ENCODE measurements at places on chromosomes 2 and 18.
A peak's percentile ranks its signal among the peaks of the same experiment; 100 is the strongest.

DNA sequence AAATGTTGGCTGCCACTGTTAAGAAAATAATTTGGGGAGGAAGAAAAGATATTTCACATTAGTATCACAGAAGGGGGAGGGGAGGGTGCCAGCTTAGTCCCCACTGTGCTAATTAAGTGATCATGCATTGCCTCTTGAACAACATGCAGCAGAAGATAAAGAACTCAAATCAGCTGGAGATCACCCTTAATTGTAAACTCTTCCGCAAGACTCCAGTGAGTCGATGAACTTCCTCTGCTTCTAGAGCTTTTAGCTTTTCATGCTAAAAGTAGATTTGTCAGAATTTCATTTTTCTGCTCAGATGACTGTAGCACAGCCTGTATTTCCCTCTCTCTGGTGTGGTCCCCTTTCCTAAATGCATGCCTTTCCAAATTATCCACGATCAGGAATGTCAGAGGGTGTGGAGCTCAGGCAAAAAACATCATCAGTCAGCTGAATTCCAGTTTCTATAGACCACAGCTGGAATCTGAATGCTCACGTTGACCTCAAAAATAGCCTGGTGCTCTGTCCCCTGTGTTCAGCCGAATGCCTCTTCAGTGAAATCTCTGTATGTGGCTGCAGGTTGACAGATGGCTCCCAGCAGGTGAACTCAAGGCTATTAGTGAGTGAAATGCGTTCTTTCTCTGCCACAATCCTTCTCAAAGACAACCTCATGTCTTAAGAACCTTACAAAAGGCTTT, 156.8 kb upstream of the UNC80 start:
- no peak for DNase-seq

DNA sequence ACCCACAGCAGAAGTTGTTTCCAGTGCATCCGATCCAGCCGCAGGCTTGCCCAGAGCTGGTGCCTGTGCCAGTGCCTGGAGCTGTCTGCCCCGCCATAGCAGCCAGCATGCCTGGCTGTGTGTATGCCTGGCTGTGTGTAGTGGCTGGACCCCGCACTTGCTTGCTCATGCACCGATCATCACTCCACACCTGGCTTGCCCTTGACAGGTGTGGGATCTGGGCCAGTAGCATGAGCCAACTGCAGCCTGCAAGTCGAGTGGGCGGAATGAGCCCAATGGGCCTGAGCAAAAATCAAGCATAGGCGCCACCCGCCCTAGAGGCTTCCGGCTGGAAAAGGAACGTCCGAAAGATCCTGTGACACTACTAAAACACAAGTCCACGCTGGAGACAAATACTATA, 74.5 kb downstream of the EPB41L3 start:
- no peak for DNase-seq

DNA sequence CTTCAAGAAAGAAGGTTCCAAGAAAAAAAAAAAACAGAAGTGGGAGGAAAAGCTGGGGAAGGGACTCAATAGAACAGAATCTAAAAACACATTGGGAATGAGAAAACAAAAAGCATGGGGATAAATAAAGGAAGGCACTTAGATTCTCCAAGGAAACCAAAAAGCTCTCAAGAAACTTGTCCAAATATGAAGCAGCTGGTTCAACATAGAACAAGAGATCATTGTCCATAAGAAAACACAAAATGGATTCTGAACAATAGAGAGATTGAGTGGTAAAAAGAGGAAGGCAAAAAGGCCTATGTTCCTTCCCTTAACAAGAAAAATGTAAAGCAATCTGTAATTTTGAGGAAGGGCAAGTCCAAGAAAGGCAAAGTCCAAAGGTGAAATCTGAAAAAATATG, 32.9 kb upstream of the ALK start:
- no peak for DNase-seq

GRCh38 chr2:11132036-11132671, 23.1 kb upstream of the SLC66A3 start:
- DNase-seq, result no peak

DNA sequence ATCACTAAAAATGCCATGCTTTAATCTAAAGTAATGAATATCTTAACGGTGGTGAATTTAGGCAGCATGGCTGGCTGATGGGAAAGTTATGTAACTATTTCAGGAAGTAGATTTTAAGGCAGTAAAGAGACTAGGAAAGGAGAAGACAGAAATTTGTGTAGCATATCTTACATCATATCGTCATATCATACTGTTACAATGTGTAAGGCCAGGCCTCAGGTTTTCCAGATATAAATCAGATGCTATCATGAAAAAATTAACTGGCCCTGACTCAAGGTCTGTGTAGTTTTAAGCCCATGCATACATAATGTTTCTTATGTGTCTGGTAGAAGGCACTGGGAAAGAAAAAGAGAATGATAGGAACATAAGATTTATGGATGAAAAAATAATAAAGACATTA, 8.9 kb upstream of the FAP start:
- DNase-seq, result no peak

GRCh38 chr2:219433666-219434467, 776 bp upstream of the SPEG start:
- DNase-seq, result peak; percentile 32

DNA sequence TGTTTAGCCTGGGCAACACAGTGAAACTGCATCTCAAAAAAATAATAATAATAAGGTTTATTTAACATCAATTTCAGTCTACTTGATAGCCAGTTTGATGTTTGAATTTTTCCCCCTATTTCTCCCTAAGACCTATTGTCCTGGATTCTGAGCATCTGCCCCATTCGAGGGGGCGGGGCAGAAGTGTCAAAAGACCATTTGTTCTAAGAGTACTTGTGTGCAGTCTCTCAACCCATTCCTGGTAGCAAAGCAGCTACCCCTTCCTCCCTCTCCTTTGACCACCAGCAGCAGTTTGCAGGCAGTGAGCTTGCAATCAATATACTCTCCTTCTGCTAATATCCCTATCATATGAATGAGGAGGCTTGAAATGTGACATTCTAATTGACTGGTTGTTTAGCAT, 71.9 kb downstream of the VWC2L start:
- no peak for DNase-seq

- no peak for DNase-seq
These were observed 1313.2 kb upstream of the NRXN1 start for GRCh38 chr2:52345082-52345481.

GRCh38 chr18:28073658-28074057, 103.3 kb downstream of the CDH2 start:
- DNase-seq, result no peak

- DNase-seq, result no peak
These were observed 20.8 kb downstream of the RALBP1 start for GRCh38 chr18:9495916-9496705.

DNA sequence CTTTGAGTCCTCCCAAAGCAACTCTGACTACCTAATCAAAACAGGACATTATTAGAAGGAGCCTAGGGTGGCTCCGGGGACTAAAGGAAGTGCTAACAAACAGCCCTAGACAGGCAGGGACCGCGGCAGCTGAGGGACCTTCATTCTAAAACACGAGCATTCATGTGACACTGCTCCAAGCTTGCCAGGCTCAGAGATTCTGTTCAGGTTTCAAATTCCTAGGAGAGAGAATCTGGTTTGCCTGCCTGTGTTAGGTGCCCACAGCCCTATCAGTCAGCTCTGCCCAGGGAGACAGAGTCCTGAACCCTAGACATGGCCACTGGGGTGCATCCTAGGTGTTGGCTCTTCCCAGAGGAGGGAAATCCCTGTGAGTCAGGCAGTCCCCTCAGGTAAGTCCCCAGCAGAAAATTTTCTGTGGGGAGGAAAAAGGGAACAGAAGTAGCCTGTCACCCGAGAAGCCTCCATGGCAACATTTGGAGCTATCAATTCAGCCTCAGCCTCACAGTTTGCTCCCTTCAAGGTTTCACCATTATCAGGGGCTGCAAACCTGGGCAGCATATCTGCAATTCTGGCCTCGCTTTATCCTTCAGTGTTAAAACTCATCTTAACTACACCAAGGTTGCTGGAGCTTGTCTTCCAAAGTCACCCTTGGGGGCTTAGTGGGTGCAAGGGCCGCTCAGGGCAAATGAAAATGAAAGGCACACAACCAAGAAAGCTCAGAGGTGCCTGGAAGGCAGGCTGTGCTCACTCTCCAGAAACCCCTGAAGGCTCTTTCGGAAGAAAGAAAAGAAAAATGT, 28.6 kb downstream of the PCBP1 start:
- DNase-seq, result no peak

- no peak for DNase-seq
These were observed 128.5 kb upstream of the SH3BP4 start for GRCh38 chr2:234823196-234823876.

GRCh38 chr18:78127041-78127440, 852.6 kb upstream of the SALL3 start:
- no peak for DNase-seq

DNA sequence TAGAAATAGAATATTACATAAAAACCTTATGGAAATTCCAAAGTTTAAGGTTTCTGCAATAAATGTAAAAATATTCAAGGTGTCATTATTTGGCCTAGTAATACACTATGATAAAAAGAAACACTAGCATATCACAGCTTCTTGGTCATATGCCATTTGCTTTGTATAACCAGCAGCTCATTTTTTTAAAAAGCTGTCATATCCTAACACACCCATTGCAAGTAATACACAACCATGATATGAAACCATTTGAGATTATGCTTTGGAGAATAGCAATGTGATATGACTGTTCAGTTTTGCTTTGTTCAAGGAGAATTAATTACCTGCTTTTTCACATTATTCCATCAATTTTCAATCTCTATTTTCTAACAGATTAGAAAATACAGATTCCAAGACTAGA, 149.0 kb downstream of the IKZF2 start:
- no peak for DNase-seq

DNA sequence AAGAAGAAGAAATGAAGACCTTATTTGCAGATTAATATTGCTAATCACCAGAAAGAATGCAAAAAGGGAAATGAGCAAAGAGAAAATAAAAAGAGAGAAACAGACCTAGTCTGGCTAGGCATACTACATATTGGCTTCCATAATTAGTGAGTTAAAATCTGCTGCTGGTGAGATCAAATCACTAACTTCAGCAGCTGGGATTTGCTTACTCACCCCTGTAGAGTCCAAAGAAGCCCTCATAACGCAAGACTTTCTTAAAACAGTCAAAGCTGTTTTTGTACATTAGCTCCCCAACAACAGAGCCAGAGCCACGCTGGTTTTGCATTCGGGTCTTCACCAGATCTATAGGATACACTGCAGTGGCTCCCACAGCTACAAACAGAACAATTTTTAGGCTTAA, 80.9 kb downstream of the SLC25A12 start:
- DNase-seq, result no peak

GRCh38 chr2:32506446-32506845, 121.4 kb upstream of the TTC27 start:
- no peak for DNase-seq

DNA sequence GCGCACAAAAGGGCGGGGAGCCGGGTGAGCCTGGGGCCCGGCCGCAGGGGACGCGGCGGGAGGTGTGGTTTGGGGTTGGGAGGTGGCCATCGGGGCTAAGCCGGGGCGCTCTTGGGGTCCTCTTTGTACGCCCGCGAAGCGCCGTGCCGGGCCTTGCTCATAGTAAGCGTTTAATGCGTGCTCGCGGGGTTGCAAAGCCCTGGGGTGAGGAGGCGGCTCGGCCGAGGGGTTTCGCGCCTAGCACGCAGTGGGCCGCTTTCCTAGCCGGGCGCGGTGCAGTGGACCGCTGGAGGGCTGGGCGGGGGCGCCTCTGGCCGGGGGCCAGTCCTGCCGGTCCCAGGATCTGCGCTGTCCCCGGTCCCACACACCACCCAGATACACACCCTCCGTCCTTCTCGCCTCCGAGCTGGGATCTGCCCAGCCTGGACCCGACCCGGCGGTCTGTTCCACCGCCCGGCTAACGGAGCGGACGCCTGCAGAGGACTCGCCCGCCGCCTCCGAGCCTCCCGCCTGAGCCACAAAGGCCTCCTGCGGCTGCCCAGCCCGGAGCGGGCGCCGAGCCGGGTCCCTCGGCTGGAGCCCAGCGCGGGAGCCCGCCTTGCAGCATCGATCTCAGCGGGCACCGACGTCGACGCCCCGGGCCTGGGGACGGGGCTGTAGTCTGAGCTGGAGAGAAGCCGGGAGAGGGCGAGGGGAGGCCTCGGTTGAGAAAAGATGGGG, 564 bp downstream of the DPYSL5 start:
- DNase-seq, result no peak

DNA sequence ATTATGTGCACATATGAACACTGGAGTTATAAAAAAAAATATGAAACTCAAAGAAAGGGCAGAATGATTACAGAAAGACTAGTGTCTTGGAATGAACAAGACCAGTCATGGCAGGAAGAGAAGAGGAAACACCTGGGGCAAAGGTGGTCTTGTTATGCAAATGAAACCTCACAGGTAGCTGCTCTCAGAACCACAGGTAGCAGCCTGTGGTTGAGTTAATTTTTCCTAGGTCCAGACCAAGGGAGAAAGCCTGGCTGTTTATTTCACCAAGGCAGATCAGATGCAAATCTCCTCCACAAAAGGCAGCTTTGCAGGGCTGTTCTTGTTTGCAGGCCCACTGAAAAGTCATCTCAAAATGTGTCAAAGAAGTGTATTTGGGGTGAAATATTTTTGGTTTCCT, 785.8 kb downstream of the RNF144A start:
- DNase-seq, result no peak

DNA sequence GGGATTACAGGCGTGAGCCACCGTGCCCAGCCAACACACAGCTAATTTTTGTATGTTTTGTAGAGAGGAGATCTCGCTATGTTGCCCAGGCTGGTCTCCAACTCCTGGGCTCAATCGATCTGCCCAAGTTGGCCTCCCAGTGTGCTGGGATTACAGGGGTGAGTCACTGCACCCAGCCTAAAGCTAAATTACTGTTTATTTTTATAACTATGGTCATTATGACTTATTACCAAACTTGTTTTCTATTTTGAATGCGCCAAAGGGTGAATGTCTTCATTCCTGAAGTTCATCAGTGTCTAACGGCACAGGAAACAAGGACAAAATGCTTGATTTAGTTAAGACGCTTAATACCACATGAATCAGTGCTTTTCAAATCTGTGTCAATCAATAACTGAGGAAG, 38.9 kb upstream of the GREB1L start:
- no peak for DNase-seq

GRCh38 chr18:24482821-24483220, 22.4 kb downstream of the HRH4 start:
- DNase-seq, result no peak

DNA sequence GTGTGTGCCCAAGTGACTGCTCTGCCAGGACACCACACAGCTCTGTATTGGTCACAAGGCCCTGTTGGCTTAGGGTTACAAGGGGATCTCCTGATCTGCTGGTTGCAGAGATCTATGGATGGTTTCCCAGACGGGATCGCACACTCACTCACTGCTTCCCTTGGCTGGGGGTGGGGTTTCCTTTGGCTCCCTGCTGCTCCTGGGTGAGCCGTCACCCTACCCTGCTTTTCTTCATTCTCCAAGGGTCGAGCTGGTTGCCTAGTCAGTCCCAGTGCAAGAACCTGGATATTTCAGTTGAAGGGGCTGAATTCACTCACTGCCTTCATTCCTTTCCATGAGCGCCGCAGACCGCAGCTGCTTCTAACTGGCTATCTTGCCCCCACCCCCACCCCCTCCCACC, 56.3 kb downstream of the GTF3C3 start:
- DNase-seq, result no peak

Data from stimulated activated CD4-positive, alpha-beta T cell treated with anti-CD3 and anti-CD28 coated beads, Interleukin-4, amount 100 ng/mL, for 48 hours (primary cell).